ENCODE measurements at places on chromosomes 1 and 21.

DNA sequence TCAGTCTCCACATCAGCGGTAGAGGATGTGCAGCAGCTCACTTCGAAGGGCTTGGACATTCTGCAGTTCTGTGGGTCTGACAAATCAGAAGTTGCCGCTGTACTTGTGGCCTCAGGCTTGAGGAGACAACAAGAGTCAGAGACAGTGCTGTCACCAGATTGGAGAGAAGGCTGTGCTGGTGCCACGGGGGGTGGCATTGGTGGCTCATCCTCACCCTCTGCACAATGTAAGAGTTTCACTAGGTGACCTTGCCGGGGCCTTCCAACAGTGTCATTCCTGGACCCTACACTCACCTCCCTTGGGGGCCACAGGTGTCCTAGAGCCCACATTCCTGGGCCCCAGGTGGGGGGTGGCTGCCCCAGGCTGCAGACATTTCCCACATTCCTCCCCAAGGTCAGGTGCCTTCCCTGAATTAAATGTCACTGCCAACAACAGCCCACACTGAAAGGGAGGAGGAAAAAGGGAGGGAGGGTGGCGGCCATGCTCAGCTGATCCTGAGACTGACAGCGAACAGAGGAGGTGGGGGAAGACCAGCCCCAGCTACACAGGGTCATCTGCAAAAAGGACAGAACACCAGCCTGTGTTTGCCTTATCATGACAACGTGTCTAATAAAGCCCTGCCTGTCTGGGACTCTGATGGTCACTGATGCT is 46.4 kb downstream of the TMCC2 start:
- DNase-seq, result no peak

DNA sequence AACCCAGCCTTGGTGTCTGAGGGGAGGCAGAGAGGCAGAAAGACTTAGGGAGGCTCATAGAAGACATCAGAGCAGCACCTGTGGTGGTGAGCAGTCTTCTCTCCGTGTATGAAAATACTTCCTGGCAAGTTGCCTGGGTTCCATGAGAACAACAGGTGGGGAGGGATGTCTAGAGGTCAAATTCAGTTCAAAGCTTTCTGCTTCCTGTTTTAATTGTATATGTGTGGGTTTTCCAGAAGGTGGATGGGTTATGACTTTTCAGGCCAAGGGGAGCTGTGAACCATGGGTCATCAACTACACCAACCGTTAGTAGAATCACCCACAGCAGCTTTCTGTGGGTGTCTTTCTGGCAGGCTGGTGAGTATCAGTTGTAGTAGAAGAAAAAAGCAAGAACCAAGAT is 4.1 kb upstream of the FCRL2 start:
- DNase-seq, result no peak

GRCh38 chr1:54581621-54582035 is 33.6 kb downstream of the ACOT11 start:
- no peak for DNase-seq

- DNase-seq, result no peak
Measured at GRCh38 chr21:27301220-27301619, 334.3 kb upstream of the ADAMTS5 start.

- DNase-seq, result no peak
Measured at GRCh38 chr1:89206373-89206772, 7.6 kb upstream of the GBP4 start.

GRCh38 chr21:44880405-44881197 is 7.1 kb upstream of the PTTG1IP start:
- DNase-seq, result no peak

- DNase-seq, result no peak
Measured at GRCh38 chr1:81671038-81671437, 129.7 kb upstream of the ADGRL2 start.

DNA sequence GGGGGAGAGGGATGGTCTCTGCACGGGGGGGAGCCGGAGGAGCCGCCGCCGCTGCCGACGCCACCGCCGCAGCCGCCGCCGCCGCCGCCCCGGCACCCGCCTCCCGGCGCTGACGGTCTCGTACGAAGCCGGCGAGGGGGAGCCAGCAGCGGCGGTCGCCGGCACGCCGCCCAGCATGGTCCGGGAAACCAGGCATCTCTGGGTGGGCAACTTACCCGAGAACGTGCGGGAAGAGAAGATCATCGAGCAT is 311 bp downstream of the SPEN start:
- no peak for DNase-seq

GRCh38 chr1:30046751-30047150 is 676.6 kb downstream of the MATN1 start:
- no peak for DNase-seq

- DNase-seq, result no peak
Measured at GRCh38 chr1:113675302-113675701, 84.0 kb downstream of the PHTF1 start.

- no peak for DNase-seq
Measured at GRCh38 chr21:38643404-38644023, 145.2 kb upstream of the ERG start.

DNA sequence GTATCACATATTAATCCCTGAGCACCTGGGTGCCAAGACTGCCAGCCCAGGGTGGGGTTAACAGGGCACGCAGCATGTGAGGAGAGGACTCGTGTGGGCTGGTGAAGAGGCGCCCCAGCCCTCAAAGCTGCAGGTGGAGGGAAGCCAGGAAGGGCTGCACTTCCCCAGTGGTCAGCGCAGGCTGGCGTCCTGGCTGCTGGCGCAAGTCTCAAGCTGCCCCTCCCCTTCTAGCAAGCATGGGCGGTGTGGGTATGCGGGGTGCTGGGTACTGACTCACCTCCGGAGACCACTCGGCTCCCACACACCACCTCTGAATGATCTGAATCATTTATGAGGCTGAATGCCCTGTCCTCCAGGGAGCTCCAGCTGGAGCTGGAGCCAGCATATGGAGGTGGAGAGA is 44.0 kb downstream of the EIF2D start:
- DNase-seq, result no peak

DNA sequence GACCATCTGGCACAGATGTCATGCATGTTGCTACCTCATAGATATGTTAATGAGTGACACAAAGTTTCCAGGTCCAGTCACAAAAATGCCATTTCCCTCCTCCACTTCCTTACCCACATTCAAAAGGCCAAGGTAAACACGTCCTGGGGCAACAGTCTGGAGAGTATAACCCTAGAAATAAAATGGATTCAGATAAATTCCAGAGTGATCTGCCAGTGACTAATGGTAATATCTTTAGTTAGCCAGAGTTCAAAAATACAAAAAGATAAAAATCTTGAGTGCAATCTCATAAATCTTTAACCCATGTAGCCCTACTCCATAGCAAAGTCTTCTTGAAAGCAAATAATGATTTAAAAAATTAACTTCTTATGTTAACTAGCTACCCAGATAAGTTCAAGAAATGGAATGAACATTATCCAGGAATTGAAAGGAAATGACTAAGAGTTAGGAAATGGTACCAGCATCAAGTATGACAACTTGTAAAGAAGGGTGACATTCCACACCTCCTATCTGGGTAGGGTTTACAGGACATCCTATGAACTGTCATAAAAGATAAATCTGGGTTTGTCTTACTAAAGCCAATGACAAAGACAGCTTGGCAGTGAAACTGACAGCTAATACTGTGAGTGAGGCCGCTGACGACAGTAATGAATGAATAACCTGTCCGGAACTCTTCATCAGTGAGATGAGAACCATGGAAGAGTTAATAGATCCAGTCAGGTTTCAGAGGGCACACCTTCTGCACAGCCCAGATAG is 18.1 kb downstream of the RGS2 start:
- DNase-seq, result no peak

DNA sequence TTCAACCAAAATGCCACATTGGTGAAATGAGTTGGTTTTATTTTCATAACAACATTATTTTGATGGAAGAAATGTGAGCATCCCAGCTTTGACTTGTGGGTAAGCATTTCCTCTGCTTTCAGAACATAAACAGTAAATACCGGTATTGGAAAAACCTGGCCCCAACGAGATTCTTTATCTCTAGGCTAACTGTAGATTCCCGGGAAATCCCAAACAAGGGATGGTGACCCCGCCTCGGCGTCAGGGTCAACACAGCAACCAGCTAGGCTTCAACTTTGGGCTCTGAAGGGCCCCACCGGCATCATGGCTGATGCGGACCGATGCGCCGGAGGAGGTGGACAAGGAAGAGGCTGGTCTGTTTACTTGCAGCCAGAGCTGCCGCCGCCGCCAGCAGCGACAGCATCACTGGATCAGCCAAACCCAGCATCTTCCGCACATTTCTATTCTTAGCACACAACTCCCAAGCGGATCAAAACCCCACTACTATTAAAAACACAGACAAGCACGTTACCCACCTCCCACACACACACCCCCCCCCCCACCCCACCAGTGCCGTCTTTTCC is 1.1 kb downstream of the AKT3 start:
- DNase-seq, result peak; percentile 9

- DNase-seq, result no peak
Measured at GRCh38 chr1:236638945-236639344, 34.6 kb upstream of the HEATR1 start.

- DNase-seq, result no peak
Measured at GRCh38 chr1:153750026-153750995, 22.5 kb downstream of the INTS3 start.

- DNase-seq, result no peak
Measured at GRCh38 chr1:84849357-84849975, 43.5 kb downstream of the LPAR3 start.

GRCh38 chr1:228455715-228456114 is 31.5 kb upstream of the RNF187 start:
- no peak for DNase-seq

GRCh38 chr1:241782396-241782795 is 65.6 kb upstream of the EXO1 start:
- no peak for DNase-seq

GRCh38 chr1:21873761-21874160 is 61.7 kb downstream of the LDLRAD2 start:
- DNase-seq, result no peak

GRCh38 chr1:153769221-153769620 is 6.0 kb upstream of the SLC27A3 start:
- no peak for DNase-seq

DNA sequence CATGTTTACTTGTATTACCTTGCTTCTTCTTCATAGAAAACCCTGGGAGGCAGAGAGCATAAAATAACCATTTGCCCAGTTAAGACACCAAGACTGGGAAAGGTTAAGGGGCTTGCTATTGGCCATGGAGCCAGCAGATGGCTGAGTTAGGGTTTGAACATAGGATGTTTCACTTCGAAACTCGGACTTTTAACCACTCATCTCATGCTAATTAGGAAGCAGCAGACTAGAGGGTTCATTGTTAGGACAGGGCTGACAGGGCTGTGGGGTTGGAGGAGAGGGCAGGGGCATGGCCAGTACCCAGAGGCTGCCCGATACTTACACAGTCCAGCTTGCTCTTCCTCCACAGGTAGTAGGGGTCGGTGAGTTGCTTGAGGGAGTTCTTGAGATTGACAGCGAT is 17.0 kb downstream of the SLC26A9 start:
- no peak for DNase-seq

DNA sequence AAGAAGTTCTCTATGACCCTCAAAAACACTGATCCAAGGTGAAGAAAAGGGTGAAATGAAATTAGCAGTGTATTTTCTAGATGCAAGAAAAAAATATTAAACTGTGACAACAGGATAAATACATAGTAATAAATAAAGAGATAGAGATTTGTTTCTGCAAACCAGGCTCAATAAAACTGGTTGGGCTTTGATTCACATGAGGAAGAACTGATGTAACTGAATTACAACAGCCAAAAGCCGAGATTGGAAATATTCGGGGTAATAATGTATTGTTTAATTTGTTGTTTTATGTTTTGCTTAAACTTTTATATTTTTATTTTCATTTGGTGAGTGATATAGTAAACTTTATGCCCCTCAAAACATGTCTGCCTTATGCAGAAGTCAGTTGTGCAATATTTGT is 285.0 kb downstream of the BRINP3 start:
- no peak for DNase-seq

- no peak for DNase-seq
Measured at GRCh38 chr1:232899839-232900238, 50.6 kb upstream of the NTPCR start.

DNA sequence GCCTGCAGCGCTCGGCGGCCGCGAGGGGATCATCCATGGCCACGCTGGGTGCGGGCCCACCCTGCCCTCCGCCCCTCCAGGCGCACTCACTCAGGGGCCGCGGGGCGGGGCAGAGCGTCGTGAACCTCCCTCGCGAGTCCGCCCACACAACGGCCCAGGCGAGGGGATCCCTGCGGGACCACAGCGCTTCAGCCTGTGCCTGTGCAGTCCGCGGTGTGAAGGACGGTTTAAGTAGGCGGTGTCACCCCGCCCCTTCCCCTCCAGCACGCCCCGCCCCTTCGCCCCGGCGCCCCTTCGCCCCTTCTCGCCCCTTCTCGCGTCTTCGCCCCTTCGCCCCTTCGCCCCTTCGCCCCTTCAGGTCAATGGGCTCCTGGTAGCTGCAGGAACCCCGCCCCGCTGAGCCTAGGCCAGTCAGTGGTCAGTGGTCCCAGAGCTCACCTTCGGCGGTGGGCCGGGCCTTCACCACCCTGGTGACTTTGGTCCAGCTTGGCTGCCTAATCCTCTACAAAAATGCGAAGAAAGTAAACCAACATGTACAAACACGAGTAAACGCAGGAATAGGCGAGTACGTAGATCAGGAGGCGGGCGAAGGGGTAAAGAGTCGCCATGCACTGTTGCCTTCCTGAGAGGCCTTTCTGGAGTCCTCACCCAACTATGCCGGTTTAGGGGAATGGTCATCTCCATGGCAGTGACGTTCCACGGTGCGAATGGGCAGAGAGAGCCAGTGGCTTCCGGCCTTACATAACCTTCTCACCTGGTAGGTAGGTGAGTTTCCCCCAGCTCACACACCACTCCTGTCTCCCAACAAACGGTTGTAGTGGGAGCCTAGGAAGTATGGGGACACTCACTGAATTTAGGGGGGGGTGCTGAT is 19.6 kb upstream of the DMRTB1 start:
- no peak for DNase-seq

DNA sequence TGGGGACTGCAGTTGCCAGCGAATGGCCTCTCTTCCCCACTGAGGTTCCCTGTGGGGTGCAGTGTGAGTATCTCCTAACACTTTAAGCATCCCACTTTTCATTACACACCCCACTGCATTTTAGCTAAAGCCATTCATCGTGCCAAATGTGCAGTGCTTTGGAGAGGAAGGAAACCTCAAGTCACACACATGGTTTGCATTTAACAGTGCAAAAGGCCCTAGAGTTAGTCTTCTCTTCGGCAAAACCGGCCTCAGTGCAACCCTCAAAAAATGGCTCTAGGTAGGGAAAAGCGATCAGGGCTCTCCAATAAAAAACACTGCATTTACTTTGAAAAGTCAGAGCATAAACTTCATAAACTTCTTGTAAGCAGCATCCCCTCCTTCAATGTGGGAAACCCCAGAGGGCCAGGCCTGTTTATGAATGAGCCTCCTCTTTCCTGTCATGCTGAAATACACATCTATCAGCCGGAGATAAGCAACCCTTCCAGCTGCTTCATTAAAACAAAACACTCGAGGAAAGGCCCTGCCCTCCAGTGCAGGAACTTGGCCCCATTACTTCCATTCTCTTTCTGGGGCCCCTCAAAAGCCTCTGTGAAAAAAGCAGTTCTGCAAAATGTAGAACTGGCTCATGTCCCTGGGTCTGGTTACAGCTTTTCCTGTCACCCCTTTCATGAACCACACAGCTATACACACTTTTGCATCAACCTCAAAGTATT is 184.0 kb downstream of the CDC7 start:
- peak; percentile 3 for DNase-seq
